Esophagus mucosa (tissue), 1 donor: ENCODE measurements at places on chromosomes 2 and 18.

DNA sequence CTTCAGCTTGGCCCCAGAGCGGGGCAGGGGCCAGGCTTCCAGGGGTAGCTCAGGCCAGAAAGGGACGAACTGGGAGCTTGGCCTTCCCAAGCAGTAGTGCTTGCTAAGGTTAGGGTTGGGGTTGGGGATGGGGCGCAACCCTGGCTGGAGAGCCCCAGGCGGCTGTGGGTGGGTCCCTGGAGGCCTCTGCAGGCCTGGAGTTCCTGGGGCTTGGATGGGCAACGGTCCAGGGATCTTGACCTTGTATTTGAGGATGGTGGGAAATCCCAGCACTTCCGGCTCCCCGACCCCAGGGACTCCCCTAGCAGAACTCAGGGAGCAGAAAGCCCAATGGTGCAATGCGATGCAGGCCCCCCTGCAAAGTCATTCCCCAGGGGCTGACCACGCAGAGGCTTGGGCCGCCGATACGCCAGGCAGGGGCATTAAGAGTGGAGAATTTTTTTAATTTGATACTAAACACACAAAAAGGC, 12.6 kb upstream of the MLPH start:
- no peak for ATAC-seq

GRCh38 chr18:53080687-53081086, 740.7 kb downstream of the DCC start:
- ATAC-seq = no peak

- ATAC-seq = no peak
These were observed 89.2 kb upstream of the MSH2 start for GRCh38 chr2:47313728-47314127.

- ATAC-seq = no peak
These were observed 83.5 kb upstream of the ASAP2 start for GRCh38 chr2:9123069-9123468.

- no peak for ATAC-seq
These were observed 83.2 kb upstream of the SPATS2L start for GRCh38 chr2:200223205-200223784.

GRCh38 chr18:25047421-25047820, 304.5 kb downstream of the ZNF521 start:
- ATAC-seq = no peak

GRCh38 chr2:40123326-40123725, 328.6 kb downstream of the SLC8A1 start:
- no peak for ATAC-seq

GRCh38 chr2:241982706-241983570, 113.4 kb downstream of the RTP5 start:
- no peak for ATAC-seq

GRCh38 chr2:148282201-148282600, 261.3 kb downstream of the MBD5 start:
- ATAC-seq = peak; percentile 77

GRCh38 chr2:220893411-220893810, 678.7 kb downstream of the EPHA4 start:
- ATAC-seq = no peak

DNA sequence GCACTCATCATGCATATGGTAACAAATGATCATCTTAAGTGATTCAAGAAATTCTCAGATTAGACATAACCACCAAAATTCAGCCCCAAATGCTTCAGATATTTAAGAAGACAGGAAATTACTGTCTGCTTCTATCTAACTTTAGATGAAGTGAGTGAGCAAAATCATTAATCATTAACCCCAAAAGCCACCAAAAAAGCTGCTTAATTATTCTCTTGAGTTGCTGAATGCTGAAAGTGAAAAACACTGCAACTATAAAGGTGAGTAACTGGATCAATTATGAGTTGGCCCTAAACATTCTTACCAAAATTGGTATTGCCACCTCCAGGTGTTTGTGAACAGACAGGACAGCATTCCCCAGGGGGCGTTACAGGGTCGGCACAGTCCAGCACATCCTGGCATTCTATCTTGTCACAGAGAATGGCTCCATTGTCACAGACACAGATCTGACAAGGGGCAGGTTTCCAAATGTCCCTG, 69.6 kb downstream of the COL5A2 start:
- ATAC-seq = no peak

GRCh38 chr2:240593703-240594451, 7.3 kb downstream of the CAPN10 start:
- no peak for ATAC-seq

DNA sequence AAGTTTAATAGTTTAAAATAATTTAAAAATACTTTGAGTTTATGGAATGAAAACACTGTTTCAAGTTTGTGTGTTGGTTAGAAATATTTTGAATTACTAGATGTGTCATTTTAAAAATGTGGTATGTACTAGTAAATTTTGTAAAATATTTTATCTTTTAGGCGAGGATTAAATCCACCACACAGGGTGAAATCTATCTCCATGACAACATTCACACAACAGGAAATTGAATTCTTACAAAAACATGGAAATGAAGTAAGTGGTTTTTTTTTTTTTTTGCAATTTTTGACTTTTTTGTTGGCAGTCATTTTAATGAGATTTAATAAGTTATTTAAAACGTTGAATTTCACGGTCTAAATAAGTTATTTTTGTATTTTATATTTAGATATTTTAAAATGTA, 19.4 kb downstream of the AGFG1 start:
- ATAC-seq = no peak

DNA sequence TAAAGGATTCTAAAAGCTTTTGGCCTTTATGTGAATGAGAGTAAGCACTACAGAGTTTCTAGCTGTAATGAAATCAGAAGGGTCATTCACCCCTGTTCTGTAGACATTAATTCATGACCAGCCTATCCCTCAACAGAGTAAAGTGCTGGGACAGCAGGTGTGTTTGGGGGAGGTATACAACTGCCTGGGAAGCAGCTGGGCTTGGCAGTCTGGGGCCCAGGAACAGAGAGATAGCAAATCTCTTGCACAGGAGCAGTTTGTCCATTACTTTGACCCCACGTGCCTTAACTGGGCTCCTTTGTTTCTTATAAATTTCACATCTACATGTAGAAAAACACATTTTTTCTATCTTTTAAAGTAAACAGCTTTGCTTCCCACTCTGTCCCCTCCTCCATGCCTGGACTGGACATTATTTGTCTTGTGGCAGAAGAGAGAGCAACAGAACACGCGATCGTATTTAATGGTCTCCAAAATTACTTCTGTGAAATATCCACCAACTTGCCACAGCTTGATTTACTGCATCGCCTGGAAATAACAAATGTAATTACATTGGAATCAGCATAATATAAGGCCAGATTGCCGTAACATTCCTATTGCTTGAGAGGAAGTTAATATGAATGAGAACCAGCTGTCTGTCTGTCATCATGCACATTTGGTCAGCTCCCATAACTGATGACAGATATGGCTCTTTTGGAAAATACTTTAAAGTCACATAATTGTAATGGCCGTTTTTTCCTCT, 263.8 kb downstream of the RBM43 start:
- no peak for ATAC-seq

DNA sequence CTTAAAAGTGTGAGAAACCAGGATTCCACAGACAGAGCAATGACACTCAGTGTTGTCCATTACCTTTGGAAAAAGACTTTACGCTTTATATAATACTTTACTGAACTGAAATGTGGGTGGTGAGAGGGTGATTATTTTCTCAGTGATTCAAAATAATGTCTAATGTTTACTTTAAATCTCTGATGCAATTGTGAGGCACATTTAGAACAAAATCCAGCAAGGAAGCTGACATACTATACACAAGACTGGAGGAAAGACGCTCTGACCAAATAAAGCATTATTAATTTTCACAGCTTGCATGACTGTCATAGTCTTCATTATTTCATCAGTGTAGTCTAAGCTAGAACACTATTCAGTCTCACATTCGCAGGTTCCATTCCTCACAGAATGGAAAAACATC, 34.1 kb upstream of the STAT1 start:
- ATAC-seq = peak; percentile 16

DNA sequence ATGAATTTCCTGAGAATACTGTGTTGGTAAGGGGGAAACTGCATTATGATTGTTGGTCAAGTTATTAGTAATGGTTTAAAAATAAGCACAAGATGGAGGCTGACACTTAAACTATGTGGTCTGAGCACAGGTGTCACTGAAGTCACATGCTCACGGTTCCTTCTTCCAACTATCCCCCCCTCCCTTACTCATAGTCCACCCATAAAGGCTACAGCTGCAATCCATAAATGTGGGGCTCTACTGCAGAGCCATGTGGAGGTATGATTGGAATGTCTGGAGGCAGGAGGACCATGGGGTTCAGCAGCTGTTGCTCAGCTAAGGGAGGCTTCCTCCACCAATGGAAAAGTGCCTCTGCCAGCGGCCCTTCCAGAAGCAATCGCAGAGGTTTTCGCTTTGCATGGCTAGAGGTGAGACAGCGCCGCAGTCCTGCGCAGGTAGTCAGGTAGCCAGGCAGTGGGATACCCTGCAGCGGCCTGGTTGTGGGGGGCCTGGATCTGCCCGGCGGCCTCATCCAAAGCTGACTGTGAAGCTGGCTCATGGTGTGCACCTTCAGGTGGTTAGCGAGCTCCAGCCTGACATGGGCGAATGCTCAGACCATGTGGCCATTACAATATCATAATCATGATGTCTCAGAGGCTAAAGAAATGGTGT, 249.6 kb downstream of the DCDC2C start:
- ATAC-seq = no peak

GRCh38 chr2:70992945-70993853, 1.5 kb downstream of the TEX261 start:
- ATAC-seq = no peak

- ATAC-seq = no peak
These were observed 640.2 kb downstream of the STK39 start for GRCh38 chr2:167607211-167607610.

DNA sequence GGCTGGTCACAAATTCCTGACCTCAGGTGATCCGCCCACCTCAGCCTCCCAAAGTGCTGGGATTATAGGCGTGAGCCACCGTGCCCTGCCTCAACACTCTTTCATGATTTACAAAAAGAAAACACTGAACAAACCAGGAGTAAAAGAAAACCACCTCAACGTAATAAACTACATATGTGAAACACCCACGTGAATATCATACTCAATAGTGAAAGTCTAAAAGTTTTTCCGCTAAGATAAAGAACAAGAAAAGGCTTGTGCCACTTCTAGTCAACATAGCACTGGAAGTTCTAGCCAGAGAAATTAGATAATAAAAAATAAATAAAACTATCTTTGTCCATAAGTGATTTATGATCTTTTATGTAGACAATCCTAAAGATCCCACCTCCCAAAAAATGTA, 68.5 kb downstream of the ROCK2 start:
- no peak for ATAC-seq

GRCh38 chr18:6052449-6052913, 157.2 kb upstream of the TMEM200C start:
- no peak for ATAC-seq

GRCh38 chr2:219228041-219228910, 1.2 kb downstream of the ATG9A start:
- no peak for ATAC-seq

- ATAC-seq = no peak
These were observed 173.5 kb downstream of the MREG start for GRCh38 chr2:215839816-215840215.

DNA sequence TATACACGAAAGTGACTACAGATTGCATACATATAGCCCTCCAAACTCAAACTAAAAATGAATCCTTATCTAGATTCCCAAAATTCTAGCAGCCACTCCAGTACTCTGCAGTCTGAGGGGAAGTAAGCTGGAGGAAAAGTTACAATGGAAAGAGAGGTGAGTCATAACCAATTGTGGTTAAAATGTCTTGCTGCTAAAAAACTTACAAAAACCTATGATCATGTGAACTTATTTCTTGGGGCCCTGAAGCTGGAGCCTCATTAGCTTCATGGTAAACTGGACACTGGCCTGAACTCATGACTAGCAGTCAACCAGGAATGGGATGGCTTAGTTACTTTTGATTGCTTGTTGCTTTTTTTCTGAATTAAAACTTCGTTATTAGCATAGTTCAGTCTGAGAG, 175.9 kb downstream of the SLC4A3 start:
- no peak for ATAC-seq

DNA sequence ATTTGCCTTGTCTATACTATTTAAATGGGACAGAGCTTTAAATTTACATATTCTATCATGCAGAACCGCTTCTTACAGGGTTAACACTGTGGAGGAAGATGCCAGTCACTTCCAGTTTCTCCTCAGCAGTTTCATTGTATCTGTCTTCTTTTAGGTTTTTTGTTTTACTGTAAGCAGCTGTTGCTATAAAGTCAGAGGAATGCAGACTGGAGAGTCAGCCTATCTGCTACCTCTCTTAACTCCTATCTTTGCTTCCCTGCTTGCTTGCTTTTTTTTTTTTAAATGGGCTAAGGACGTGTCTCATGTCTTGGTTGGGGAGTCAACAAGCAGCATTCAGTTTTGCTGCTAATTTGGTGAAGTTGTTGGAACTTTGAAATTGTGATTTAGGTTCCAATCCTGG, 8.9 kb downstream of the EPC2 start:
- no peak for ATAC-seq

- no peak for ATAC-seq
These were observed 11.8 kb upstream of the TWSG1 start for GRCh38 chr18:9322744-9323143.

GRCh38 chr2:32007121-32007391, 3.8 kb downstream of the MEMO1 start:
- no peak for ATAC-seq

DNA sequence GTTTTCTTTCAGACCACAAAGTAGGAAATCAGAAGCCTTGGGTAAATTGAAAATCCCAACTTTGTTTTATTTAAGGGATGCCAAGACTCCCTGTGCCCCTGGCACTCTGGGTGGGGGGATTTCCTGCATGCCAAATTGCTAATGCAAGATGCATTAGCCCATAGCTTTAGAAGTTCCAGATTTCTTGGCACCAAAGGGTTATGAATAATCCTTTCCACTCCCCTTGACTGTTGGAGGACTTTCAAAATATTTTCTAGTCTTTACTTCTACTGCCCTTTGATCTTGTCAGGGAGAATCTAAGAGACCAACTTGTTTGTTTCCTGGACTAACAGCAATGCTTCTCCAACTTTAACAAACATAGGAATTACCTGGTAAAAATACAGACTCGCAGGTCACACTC, 81.8 kb upstream of the TGIF1 start:
- ATAC-seq = no peak

GRCh38 chr2:112646102-112646719, 472 bp downstream of the SLC20A1 start:
- ATAC-seq = peak; percentile 28

DNA sequence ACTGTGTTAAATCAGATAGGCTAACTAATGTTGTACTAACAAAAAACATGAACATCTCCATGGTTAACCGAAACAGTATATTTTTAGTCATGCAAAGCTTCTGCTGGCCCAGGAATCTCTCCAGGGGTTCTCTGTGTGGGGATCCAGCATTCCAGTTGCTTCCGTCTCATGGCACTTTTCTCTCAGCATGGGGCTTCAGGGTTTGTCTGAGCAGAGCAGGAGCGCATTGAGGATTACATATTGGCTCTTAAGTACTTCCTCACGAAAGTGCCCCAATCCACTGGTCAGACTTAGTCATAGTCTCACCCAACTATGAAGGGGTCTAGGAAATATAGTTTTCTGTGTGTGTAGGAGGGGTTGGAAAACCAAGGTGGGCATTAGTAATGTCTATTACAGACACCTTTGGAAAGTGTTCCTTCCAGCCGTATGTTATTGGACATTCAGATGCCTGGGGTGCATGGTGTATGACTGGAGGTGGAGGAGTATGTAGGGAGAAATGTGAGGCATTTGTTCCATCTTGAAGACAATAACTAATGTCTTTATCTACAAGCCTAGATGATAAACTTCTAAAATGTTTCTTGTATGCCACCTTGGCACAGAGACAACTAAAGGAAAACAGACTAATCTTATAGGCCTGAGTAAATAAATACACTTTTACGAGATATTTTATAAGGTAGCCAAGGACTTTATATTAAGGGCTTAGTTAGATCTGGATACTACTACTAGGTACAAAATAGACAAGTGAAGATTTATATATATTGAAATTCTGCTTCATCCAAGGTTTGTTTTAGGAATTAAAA, 123.8 kb upstream of the ZEB2 start:
- ATAC-seq = no peak
